HepG2 (cell line): ENCODE measurements at places on chromosomes 13 and 19.

DNA sequence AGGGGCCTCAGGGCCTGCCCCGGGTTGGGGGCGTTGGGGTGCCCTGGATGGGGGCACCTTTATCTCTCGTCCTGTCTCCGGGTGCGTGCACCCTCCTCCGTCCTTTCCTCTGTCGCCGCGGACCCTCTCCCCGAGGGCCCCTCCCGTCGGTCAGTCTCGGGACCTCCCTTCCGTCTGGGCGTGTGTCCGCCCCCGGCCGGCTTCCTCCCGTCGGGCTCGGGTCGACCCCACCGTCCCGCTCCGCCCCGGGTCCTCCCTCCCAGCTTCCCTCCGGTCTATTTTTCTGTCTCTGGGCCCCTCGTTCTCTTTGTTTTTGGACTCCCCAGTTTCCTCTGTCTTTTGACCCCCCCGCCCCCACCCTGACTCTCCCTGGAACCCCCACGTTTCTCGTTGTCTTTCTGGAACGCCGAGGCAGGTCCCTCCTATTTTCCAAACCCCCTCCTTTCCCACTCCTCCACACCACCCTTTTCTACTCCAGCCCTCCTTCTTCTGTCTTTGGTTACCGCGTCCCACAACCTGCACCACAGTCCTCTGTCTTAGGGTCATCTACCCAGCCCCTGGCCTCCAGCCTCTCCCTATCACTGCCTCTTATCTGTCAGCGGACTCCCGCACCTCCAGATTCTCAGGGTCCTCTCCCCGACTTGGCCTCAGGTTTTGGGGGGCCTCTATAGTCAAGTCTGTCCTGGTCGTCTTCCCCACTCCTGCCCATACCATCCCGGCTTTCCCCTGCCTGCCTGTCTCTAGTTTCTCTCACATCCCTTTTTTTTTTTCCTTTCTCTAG is 757 bp downstream of the EGLN2 start:
- no peak for DNase-seq

GRCh38 chr19:39139305-39139874 is 13.8 kb downstream of the PAK4 start:
- DNase-seq: no peak

DNA sequence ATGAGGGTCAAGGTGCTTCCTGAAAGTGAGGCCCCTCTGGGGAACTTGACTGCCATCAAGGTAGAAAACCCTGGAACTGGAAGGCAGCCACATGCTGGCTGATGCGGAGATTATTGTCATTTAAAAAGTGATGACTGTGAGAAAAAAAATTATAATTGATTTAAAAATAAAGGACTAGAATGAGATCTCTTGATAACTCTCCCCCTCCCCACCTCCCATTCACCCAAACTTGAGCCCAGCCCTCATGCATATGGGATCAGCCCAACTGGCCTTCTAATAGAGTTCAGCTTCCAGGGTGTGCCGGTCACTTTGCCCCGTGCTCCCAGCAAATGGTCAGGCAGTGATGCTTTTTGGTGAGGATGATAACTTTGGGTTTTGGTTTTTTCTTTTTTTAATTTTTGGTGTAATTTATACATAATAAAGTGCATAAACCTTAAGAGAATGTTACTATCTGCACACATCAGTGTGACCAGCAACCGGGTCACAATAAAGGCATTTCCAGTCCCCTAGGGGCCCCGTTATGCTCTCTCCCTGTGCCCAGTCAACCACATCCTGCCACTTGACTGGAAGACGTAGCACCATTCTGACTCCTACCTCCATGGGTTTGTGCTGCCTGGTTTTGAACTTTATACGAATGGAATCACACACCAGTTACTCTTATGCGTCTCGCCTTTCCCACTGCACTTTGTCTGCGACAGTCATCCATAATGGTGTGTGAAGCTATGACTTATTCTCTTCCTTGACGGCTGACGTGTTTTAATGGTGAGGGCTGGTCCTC is 187.9 kb downstream of the USP12 start:
- no peak for DNase-seq

GRCh38 chr13:102317593-102317992 is 84.3 kb downstream of the FGF14 start:
- no peak for DNase-seq
